ENCODE measurements at places on chromosomes 3 and 15. TPM values are rescaled to one million over a fixed set of nuclear protein-coding genes. Genes with fewer than 3 reads are reported as not detected.
A peak's percentile ranks its signal among the peaks of the same experiment; 100 is the strongest.

GRCh38 chr3:127674790-127675189 lies 2.0 kb downstream of the ABTB1 start:
- no peak overlapping the region for H3K27ac ChIP-seq
- no peaks in the 10 kb centered on the region for H3K27me3 ChIP-seq
- DNase-seq = no peak
- H3K36me3 ChIP-seq = no peaks in the 10 kb centered on the region

GRCh38 chr3:168091941-168092340 lies 3.8 kb downstream of the GOLIM4 start:
- no peak overlapping the region for H3K27ac ChIP-seq
- no peak overlapping the region for H3K4me3 ChIP-seq
- H3K36me3 ChIP-seq = no peaks in the 10 kb centered on the region

DNA sequence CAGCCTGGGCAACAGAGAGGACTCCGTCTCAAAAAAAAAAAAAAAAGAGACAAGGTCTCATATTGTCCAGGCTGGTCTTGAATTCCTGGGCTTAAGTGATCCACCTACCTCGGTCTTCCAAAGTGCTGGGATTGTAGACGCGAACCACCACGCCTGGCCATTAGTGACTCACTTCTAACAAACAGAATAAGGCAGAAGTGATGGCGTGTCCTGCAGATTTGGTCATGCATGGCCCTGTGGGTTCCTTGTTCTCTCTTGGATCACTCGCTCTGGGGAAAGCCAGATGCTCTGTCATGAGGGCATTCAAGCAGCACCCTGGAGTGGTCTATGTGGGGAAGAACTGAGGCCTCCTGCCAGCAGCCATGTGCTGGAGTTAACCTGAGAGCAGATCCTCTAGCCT lies 27.4 kb upstream of the TJP1 start:
- no peak overlapping the region for H3K27ac ChIP-seq
- H3K4me3 ChIP-seq = no peak overlapping the region
- H3K36me3 ChIP-seq = no peaks in the 10 kb centered on the region
- DNase-seq = no peak
- H3K27me3 ChIP-seq = no peaks in the 10 kb centered on the region

DNA sequence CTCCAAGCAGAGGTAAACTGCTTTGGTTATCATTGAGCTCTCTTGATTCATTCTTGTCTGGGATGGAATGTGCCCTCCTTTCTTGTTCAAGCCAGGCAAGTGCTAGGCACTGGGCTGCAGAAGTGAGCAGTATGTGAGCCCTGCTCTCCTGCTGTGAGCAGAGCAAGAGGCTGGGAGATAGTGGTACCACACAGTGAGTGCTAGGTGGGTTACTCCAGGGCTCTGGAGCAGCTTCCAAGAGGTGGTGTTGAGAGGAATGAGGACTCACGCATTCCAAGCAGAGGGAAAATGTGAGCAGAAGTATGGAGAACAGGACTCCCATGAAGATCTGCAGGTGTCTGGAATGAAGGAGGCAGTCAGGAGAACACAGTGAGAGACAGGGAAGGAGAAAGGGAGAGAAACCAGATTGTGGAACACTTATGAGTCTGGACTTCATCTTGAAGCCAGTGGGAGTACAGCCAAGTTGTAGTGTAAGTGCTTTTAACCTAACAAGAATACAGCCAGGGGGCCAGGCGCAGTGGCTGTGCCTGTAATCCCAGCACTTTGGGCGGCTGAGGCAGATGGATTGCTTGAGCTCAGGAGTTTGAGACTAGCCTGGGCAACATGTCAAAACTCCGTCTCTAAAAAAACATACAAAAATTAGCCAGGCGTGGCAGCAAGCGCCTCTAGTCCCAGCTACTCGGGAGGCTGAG lies 199.9 kb upstream of the CTDSPL start:
- no peaks in the 10 kb centered on the region for H3K4me1 ChIP-seq
- no peak overlapping the region for H3K4me3 ChIP-seq
- H3K27me3 ChIP-seq = no peaks in the 10 kb centered on the region
- no peaks in the 10 kb centered on the region for H3K36me3 ChIP-seq
- no peak for DNase-seq
- no peak overlapping the region for H3K27ac ChIP-seq

GRCh38 chr3:33287672-33288282 lies 10.5 kb downstream of the FBXL2 start:
- no peak for DNase-seq
- no peaks in the 10 kb centered on the region for H3K4me1 ChIP-seq
- no peaks in the 10 kb centered on the region for H3K36me3 ChIP-seq

- H3K4me3 ChIP-seq = no peak overlapping the region
- no peaks in the 10 kb centered on the region for H3K27me3 ChIP-seq
- no peaks in the 10 kb centered on the region for H3K36me3 ChIP-seq
- no peaks in the 10 kb centered on the region for H3K4me1 ChIP-seq
Measured at GRCh38 chr15:80825361-80826030, 46.3 kb downstream of the CEMIP start.

- no peaks in the 10 kb centered on the region for H3K36me3 ChIP-seq
- H3K4me1 ChIP-seq = peaks cover 93% of the 10 kb centered on the region
- no peak for DNase-seq
- H3K27ac ChIP-seq = no peak overlapping the region
- peak overlapping the region; percentile 31 for H3K4me3 ChIP-seq
Measured at GRCh38 chr3:152283492-152284381, 15.0 kb downstream of the MBNL1 start.

GRCh38 chr15:83365370-83365938 lies 81.0 kb upstream of the BNC1 start:
- H3K27me3 ChIP-seq = peaks cover 10% of the 10 kb centered on the region
- no peak overlapping the region for H3K27ac ChIP-seq
- DNase-seq = no peak
- no peaks in the 10 kb centered on the region for H3K36me3 ChIP-seq
- no peak overlapping the region for H3K4me3 ChIP-seq

- no peaks in the 10 kb centered on the region for H3K36me3 ChIP-seq
- H3K4me3 ChIP-seq = no peak overlapping the region
- H3K27ac ChIP-seq = no peak overlapping the region
- no peaks in the 10 kb centered on the region for H3K4me1 ChIP-seq
- no peak for DNase-seq
Measured at GRCh38 chr3:56361731-56362130, 106.5 kb downstream of the ERC2 start.

DNA sequence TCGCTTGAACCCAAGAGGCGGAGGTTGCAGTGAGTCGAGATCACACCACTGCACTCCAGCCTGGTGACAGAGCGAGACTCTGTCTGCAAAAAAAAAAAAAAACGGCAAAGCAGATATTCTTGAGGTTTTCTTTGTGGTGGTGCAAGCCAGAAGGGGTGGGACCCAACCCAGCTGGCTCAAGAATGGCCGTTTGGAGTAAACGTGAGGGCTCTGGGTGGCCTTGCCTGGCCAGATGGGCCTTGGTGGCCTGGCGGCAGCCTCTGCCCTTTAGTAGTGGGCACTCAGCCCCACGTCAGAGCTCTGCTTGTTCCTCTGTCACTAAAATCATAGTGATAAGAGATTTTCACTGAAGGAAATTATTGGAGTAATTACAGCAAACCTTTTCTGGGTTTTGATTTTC lies 50.5 kb downstream of the ATP1B3 start:
- no peak for DNase-seq
- H3K4me1 ChIP-seq = no peaks in the 10 kb centered on the region
- H3K36me3 ChIP-seq = peaks cover 2% of the 10 kb centered on the region
- no peak overlapping the region for H3K27ac ChIP-seq
- no peak overlapping the region for H3K4me3 ChIP-seq

DNA sequence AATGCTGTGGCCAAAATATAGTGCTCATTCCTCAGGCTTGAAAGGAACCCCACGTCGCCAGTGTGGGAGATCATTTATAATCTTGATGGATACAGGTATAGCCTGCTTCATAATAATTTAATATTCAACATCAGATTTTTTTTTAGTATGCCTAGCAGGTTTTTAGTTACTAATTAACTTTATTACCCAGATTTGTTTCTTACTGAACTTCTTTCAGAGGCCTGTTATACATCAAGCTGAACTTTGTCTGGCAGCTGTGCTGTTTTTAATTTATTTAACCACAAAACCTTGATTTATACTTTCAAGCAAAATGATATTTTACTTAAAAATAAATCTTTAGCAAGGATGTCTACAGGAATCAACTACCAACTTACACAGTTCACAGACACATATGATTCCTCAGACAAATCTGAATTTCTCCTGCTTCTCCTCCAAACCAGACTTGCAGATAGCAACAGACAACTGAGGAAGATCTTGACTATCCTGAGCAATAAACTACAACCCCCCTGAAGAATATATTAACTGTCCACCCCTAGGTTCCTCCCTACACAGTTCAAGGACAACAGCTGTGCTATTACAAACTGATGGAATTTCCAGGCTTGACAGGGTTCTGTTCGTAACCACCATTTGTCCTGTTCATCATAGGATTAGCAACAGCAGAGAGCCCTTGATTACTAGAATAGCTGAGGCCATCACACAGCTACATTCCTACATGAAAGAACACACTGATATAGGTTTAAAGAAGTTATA lies 610 bp downstream of the MAP4 start:
- H3K4me3 ChIP-seq = no peak overlapping the region
- no peaks in the 10 kb centered on the region for H3K27me3 ChIP-seq
- no peak for DNase-seq

GRCh38 chr3:105497386-105497785 lies 130.7 kb downstream of the ALCAM start:
- no peaks in the 10 kb centered on the region for H3K36me3 ChIP-seq
- no peak overlapping the region for H3K4me3 ChIP-seq
- no peaks in the 10 kb centered on the region for H3K4me1 ChIP-seq
- H3K27ac ChIP-seq = no peak overlapping the region
- H3K27me3 ChIP-seq = no peaks in the 10 kb centered on the region

DNA sequence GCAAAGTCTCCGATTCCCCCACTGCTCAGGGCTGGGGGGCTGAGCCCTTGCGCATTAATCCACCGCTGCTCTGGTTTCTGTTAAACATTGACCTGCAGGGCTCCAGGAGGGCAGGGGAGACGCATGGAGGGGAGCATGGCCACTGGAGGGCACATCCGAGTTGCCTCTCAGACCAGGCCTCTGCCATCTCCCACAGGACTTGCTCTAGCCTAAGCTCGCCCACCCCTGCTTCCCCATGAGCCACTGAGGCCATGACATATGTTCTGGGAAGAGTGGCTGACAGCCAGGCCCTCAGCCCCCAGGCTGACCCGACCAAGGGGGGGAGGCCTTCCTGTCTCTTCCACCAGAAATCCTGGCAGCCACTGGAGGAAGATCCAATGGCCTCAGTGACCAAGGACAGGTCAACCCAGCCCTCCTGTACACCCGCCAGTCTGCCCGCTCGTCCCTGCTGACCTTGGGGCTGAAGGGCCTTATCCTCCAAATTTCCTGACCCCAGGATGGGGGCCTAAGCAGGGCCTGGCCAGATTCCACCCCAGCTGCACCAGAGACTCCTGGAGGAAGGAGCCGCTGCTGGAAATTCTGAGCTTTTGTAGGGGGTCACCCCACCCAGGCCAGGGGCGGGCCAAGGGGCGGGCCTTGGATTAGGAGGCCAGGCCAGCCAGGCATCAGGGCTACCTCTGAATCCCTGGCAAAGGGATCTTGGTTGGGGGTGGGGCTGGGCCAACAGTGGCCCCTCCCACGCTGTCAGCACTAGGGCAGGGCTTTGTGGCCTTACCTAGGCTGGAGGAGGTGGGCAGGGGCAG lies at the start of gene HYAL1:
TSS of gene HYAL1 (minus strand) at position 562 of the 803 bp plus-strand sequence. CDS start 618 bp downstream, outside the sequence.
- DNase-seq = no peak
- no peak within 1 kb of the TSS for H3K4me3 ChIP-seq
- H3K4me1 ChIP-seq = peaks cover 19% of the 10 kb centered on the region
- H3K36me3 ChIP-seq = no peaks in the 10 kb centered on the region
- no peaks in the 10 kb centered on the region for H3K27me3 ChIP-seq

GRCh38 chr3:111548092-111548491 lies 6.1 kb downstream of the CD96 start:
- H3K36me3 ChIP-seq = no peaks in the 10 kb centered on the region
- no peak for DNase-seq
- peak overlapping the region; percentile 46 for H3K27ac ChIP-seq
- peaks cover 82% of the 10 kb centered on the region for H3K4me1 ChIP-seq

- H3K4me3 ChIP-seq = no peak overlapping the region
- H3K4me1 ChIP-seq = peaks cover 31% of the 10 kb centered on the region
- no peaks in the 10 kb centered on the region for H3K36me3 ChIP-seq
- no peaks in the 10 kb centered on the region for H3K27me3 ChIP-seq
Measured at GRCh38 chr3:44968447-44968858, 7.5 kb downstream of the ZDHHC3 start.

- H3K27me3 ChIP-seq = peaks cover 38% of the 10 kb centered on the region
- H3K27ac ChIP-seq = no peak overlapping the region
- DNase-seq = no peak
- no peak overlapping the region for H3K4me3 ChIP-seq
- no peaks in the 10 kb centered on the region for H3K36me3 ChIP-seq
Measured at GRCh38 chr3:184600685-184601377, 39.2 kb downstream of the EPHB3 start.

SLC28A1 gene
- total RNA-seq = not detected

ANKRD34C gene
- not detected for total RNA-seq

THOC7 gene
- 93.2 TPM for total RNA-seq

MAGEL2 gene
- total RNA-seq = not detected

GHSR gene
- not detected for total RNA-seq
